Activated CD8-positive, alpha-beta memory T cell treated with anti-CD3 and anti-CD28 coated beads for 24 hours (primary cell): ENCODE measurements at places on chromosomes 6 and 20.

DNA sequence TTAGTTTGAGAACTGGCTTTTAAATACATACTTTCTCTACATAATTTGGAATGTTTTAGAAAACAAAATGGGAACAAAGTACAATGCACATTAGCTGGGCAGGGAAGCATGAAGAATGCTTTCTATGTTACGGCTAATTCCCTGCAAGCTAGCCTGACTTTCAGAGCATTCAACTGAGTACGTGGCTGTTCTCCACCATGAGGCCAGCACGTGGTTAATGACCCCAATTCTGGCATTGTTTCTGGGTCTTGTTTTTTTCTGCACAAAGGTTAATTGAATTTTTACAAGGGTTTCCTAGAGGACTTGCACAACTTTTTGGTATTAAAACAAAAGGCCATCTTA lies 208.6 kb upstream of the AGPAT4 start:
- no peak for DNase-seq

- peak; percentile 50 for DNase-seq
Observed at GRCh38 chr6:149951096-149951495, 9.3 kb downstream of the ULBP2 start.

DNA sequence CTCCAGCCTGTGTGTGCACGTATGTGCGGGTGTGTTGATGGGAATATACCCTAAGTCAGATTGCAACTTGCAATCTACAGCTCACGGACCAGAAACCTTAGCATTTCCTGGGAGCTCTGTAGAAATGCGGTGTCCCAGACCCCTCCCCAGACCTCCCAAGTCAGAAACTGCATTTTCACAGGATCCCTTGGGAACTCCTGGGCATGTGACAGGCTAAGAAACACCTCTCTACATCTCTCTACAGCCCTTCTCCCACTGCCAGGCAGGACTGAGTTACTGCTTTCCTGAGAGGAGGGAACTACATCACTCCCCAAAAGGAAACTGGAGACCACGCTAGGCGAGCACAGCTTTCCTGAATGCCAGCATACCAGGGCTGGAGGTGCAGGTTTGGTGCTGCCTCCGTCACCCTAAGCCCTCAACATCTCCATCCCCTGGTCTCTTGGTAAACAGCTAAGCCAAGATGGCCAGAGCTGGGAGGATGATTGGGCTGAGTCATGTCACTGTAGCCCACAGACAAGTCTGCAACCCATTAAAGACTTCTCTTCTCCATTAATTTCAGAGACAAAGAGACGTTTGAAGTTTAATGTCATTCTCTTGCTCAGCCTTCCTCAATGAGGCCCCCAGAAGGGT lies 194.4 kb downstream of the BMP7 start:
- no peak for DNase-seq

GRCh38 chr6:68082086-68082485 lies 553.0 kb upstream of the ADGRB3 start:
- DNase-seq: no peak

GRCh38 chr6:109453594-109454495 lies 1.7 kb downstream of the MICAL1 start:
- peak; percentile 60 for DNase-seq

GRCh38 chr20:49575551-49576060 lies 7.7 kb upstream of the PTGIS start:
- peak; percentile 49 for DNase-seq

- no peak for DNase-seq
Observed at GRCh38 chr6:21450628-21451027, 142.9 kb upstream of the SOX4 start.

GRCh38 chr6:162372106-162372505 lies 355.5 kb downstream of the PRKN start:
- DNase-seq: no peak

GRCh38 chr6:62614442-62614841 lies 328.4 kb upstream of the KHDRBS2 start:
- no peak for DNase-seq

DNA sequence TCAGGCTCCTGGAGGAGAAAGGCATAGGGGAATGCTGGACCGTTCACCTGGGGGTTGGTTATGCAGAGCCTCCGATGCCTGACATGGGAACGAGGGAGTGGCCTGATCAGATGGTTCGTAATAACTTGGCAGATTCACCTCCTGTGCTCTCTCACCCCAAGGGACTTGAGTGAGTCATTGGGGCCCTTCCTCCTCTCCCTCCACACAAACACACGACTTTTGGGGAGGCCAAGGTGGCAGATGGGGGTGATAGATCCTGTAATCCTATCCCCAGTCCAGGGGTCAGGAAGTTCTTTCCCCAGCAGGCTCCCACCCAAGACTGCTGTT lies 45.6 kb upstream of the ARFGEF2 start:
- no peak for DNase-seq

DNA sequence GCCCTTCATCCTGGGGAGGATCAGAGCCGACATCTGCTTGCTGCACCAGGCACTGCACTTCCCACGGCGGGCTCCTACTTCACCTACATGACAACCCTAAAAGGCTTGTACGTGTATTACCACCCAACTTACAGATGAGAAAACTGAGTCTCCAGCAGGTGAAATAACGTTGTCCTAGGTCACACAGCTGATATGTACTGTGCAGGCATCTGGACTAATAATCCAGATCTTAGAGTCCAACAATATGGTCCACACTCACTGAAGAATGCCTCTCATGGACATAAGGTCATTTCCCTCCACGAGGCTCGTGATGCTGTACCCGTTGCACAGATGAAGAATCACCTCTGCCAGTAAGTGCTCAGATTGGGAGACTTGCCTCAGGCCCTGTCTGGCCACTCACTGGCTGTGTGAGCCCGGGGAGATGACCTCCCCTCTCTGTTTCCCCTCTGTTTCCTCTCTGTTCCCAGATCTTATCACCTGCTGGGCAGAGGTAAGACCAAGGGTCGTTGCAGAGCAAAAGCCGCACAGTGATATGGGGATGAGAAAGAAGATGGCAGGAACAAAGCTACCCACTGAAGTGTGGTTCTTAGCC lies 32.1 kb downstream of the TGM2 start:
- no peak for DNase-seq

- DNase-seq: no peak
Observed at GRCh38 chr6:82348130-82348529, 15.5 kb upstream of the TPBG start.

- no peak for DNase-seq
Observed at GRCh38 chr6:154615483-154616025, 105.1 kb upstream of the CNKSR3 start.

DNA sequence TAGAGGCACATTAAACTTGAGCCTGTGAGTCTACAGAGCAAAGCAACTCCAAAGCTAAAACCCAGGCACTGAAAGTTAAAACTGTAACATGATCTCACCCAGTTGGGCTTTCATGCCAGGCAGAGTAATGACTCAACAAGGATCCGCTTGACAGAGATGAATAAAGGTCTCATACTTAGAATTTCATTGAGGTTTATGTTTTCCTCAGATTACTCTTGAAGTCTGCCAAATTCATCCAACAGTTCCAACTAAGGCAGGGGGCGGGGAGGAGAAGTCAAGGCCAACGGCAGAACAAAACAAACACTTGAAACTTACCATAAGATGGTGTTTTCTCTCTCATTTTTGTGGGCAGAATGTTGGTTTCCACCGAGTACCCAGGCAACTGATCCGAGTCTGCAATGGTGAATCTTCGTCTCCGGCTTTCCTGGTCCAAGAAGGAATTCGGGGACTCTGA lies 54.0 kb upstream of the IPCEF1 start:
- DNase-seq: no peak

DNA sequence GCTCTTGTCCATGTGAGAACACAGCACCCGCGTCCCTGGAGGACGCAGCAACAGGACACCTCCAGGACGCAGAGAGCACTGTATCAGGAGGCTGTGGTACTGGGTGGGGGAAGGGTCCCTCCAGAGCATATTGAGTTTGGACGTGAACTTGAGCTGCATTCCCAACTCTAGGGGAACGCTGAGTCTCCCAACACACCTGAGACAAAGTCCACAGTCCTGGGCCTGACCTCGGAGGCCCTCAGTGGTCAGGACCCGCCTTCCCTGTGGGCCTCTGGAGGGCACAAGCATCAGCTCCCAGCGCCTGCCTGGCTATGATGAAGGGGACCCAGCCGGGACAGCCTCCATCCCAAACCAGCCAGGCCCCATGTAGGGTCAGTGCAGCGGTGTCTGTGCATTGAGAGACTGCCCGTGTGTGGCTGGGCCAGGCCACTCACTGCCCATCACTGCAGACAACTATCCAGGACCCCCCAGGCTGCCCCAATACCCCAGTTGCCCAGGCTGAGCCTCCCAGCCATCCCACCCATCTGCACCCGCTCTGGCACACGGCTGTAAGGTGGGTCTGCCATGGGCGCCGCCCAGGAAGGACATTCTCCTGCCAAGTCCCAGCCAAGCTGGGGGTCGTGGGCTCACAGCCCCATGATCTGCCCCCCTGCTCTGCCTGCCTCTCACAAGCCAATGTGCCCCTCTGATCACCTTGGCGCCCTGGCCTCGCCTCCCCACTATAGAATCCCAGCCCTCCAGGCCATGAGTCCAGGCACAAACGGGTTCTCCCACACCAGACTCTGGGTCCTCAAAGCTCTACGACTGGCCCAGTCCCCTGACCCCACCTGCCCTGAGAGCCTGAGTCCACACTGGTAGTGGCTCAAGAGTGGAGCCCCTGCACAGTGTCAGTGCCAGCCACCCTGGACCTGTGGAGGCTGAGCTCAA lies 115.7 kb downstream of the TAF4 start:
- DNase-seq: no peak

- peak; percentile 28 for DNase-seq
Observed at GRCh38 chr6:150032598-150032997, 7.3 kb upstream of the RAET1L start.

DNA sequence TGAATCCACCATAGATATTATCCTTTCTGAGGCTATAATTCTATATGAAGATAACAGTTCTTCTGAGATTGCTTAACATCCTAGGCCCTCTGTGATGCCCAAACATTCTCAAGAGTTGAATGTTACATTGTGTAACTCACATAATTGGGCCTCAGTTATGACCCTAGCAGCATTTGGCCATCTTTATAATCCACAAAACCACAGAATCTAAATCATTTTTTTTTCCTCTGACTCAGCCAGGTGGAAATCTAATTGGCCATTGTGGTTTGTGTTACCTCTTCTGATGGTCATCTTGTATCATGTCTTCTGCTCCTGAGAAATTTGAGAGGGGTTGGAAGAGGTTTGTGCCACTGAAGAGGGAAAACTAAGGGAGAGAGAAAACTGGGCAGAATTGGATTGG lies 99.5 kb downstream of the LINC00237 start:
- no peak for DNase-seq

DNA sequence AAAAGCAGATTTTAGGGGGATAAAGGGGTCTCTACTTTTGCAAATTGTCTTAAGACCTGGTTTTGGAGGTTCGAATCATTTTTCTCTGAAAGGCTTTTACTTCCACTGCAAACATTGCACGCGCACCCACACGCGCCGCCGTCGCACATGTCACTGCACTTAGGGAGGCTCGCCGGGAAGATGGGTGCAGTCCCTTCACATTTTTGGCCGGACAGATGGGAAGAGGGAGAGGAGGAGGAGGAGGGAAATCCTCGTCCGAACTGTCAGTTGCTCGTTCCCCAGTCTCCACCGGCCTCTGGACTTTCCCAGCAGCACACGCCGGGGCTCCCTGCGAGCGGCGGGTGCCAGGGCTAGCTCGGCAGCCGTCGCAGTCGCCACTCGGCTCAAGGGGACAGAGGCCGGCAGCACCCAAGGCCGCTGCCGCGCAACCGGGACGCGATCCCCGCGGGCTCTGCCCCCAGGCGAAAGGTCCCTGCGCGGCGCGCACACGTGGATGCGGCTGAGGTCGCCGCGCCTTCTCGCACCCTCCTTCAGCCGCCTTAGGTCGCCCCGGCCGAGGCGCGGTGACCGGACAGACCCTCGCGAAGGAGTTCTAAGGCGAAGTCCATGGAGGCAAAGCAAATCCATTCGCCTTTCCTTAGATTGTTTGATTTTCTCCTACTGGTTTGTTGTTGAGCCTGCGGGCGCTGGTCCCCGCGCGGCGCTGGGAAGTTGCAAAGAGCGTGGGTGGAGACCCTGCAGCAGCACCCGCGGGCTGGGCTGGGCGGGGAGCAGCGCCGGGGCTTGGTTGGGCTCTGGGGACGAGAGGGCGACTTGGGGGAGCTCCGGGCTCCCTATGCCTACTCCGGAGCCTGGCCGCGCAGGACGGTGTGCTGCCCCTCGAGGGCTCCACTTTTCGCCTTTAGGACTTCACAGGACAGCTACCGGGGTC lies 1.2 kb downstream of the MYB start:
- DNase-seq: peak; percentile 82
